Gastrocnemius medialis (tissue), 4 donors: ENCODE measurements at places on chromosomes 16 and 17. TPM values are rescaled to one million over a fixed set of nuclear protein-coding genes. Genes with fewer than 3 reads are reported as not detected.

The RNF222 gene
- total RNA-seq = not detected

The RAPGEFL1 gene
- total RNA-seq = 5.3 TPM

The SMYD4 gene
- 15.1 TPM for total RNA-seq

The CXCL16 gene
- 1.5 TPM for total RNA-seq

The ADAP2 gene
- 4.4 TPM for total RNA-seq

The NGFR gene
- total RNA-seq = not detected

The BICDL2 gene
- 0.32 TPM for total RNA-seq

DNA sequence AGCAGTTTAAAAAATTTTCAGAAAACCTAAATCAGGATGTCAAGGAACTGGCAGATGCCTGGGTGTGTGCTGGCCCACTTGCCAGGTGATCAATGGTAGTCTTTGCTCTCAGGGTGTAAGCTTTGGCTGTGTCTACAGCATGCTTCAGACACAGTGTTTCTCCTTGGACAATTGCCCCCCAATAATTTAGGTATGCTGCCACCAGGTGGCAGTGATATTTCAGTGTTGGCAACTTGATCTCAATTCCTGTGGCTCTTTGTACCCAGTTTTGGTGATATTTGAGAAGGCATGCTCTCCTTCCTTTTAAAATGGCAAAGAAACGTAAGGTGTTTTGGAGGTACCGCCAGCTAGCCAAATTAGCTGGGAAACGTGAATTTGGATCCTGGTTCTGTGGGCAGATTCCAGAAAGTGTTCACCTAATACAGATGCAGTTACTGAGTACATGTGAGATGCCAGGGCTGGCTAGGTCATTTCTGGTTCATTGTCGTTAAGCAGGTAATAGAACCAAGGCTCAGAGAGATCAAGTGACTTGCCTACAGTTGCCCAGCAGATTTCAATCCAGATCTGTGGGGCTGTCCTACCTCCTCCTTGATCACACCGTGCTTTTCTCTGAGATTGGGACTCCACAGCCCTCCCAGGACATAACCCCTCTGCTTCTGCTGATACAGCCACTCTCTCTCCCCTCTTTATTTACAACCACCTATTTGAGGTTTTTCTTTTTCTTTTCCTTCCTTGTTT, 155.6 kb upstream of the PLCG2 start:
- peaks cover 12% of the 10 kb centered on the region for H3K4me1 ChIP-seq
- DNase-seq = no peak
- H3K27me3 ChIP-seq = no peaks in the 10 kb centered on the region
- H3K27ac ChIP-seq = no peak overlapping the region
- H3K36me3 ChIP-seq = no peaks in the 10 kb centered on the region

- no peaks in the 10 kb centered on the region for H3K36me3 ChIP-seq
- no peak for DNase-seq
- H3K4me1 ChIP-seq = peaks cover 13% of the 10 kb centered on the region
Measured at GRCh38 chr16:75227361-75228142, 8.8 kb downstream of the CTRB1 start.

GRCh38 chr17:79504181-79504605, 106.7 kb downstream of the RBFOX3 start:
- H3K27me3 ChIP-seq = peaks cover 38% of the 10 kb centered on the region
- H3K4me3 ChIP-seq = no peak overlapping the region
- H3K36me3 ChIP-seq = no peaks in the 10 kb centered on the region
- H3K4me1 ChIP-seq = no peaks in the 10 kb centered on the region
- H3K27ac ChIP-seq = no peak overlapping the region
- DNase-seq = no peak

GRCh38 chr17:30590081-30590733, 113.0 kb downstream of the GOSR1 start:
- no peaks in the 10 kb centered on the region for H3K4me1 ChIP-seq
- H3K36me3 ChIP-seq = no peaks in the 10 kb centered on the region
- H3K27me3 ChIP-seq = no peaks in the 10 kb centered on the region
- DNase-seq = no peak

- no peaks in the 10 kb centered on the region for H3K36me3 ChIP-seq
- no peaks in the 10 kb centered on the region for H3K27me3 ChIP-seq
- no peak for DNase-seq
- no peak overlapping the region for H3K4me3 ChIP-seq
- peaks cover 7% of the 10 kb centered on the region for H3K4me1 ChIP-seq
Measured at GRCh38 chr16:54236773-54237172, 49.8 kb downstream of the IRX3 start.

- H3K36me3 ChIP-seq = no peaks in the 10 kb centered on the region
- H3K27ac ChIP-seq = peak overlapping the region; percentile 63
Measured at GRCh38 chr17:19301274-19301951, 61.1 kb downstream of the B9D1 start.

DNA sequence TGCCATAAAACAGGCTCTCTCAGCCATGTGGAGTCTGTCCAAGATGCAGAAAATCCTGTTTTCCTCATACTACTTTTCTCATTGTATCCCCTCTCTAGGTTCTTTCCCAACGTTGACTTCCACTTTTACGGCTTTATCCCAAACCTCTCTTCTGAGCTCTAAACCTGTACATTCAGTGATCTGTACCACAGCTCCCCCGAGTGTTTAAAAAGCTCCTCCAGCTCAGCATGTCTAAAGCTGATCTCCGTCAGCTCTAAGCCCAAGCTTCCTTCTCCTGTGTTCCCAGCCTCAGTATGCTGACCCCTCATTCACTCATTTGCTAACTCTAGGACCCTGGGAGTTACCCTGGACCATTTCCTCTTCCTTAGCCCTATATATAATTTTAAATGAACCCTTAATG, 144.6 kb downstream of the DNAH9 start:
- H3K4me1 ChIP-seq = no peaks in the 10 kb centered on the region
- no peak overlapping the region for H3K4me3 ChIP-seq
- H3K36me3 ChIP-seq = no peaks in the 10 kb centered on the region
- no peak overlapping the region for H3K27ac ChIP-seq
- no peaks in the 10 kb centered on the region for H3K27me3 ChIP-seq
- no peak for DNase-seq

GRCh38 chr17:9006175-9006767, 15.0 kb upstream of the NTN1 start:
- no peaks in the 10 kb centered on the region for H3K4me1 ChIP-seq
- no peak for DNase-seq
- no peak overlapping the region for H3K4me3 ChIP-seq
- H3K27ac ChIP-seq = no peak overlapping the region

DNA sequence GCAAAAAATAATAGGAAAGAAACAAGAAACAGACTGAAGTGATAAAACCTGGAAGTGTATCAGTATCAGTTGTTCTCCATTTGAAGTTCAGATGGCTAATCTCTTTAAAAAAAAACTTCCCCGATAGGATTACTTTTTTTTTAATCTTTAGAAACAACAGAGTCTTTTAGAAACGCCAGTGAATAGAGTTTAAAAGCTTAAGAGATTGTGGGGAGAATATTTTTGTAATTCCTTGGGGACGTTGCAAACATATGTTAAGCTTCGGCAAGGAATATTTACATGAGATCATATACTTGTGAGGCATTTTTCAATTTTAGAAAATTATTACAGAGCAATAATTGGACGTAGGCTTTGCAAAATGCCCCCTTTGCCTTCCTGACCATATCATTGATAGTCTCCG, 13.2 kb downstream of the MAF start:
- H3K27ac ChIP-seq = peak overlapping the region; percentile 92
- no peaks in the 10 kb centered on the region for H3K27me3 ChIP-seq
- H3K4me1 ChIP-seq = peaks cover 35% of the 10 kb centered on the region
- DNase-seq = no peak
- H3K36me3 ChIP-seq = no peaks in the 10 kb centered on the region

GRCh38 chr17:63515426-63515825, 7.7 kb upstream of the KCNH6 start:
- H3K4me1 ChIP-seq = no peaks in the 10 kb centered on the region
- H3K27ac ChIP-seq = no peak overlapping the region
- H3K4me3 ChIP-seq = no peak overlapping the region
- H3K27me3 ChIP-seq = no peaks in the 10 kb centered on the region
- DNase-seq = no peak

DNA sequence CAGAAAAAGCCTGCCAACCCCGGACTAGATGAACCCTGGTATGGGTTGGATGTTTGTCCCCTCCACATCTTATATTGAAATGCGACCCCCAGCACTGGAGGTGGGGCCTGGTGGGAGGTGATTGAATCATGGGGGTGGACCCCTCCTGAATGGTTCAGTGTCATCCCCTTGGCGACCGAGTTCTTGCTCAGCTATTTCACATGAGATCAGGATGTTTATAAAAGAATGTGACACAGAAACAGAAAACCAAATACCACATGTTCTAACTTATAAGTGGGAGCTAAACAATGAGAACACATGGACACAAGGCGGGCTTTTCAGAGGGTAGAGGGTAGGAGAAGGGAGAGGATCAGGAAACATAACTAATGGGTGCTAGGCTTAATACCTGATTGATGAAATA, 576.0 kb upstream of the HSBP1 start:
- H3K27me3 ChIP-seq = no peaks in the 10 kb centered on the region
- no peak overlapping the region for H3K27ac ChIP-seq

GRCh38 chr17:19447085-19447583, 36.1 kb downstream of the RNF112 start:
- peak; percentile 53 for DNase-seq
- H3K27me3 ChIP-seq = no peaks in the 10 kb centered on the region
- H3K4me1 ChIP-seq = no peaks in the 10 kb centered on the region
- H3K27ac ChIP-seq = peak overlapping the region; percentile 56

DNA sequence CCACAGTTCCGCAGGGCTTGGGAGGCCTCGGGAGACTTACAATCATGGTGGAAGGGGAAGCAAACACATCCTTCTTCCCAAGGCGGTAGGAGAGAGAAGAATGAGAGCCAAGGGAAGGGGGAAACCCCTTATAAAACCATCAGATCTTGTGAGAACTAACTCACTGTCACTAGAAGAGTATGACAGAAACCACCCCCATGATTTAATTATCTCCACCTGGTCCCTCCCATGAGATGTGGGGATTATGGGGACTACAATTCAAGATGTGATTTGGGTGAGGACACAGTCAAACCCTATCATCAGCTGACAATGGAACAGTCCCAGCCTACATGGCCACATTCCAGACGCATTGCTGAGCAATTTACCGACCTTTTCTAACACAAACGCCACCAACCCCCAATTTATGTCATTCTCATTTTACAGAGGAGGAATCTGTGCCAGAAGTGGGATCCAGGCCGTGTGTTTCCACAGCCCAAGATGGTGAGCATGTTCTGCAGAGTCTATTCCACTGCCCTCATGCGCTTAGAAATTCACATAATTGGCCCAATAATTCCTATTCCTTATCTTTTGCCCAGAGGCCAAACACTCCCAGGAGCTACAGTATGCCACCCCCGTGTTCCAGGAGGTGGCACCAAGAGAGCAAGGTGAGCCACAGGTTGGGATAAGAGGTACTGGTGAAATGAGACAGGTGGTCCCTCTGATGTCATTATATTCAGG, 17.3 kb downstream of the MILR1 start:
- no peak overlapping the region for H3K27ac ChIP-seq
- H3K36me3 ChIP-seq = no peaks in the 10 kb centered on the region
- no peak for DNase-seq

DNA sequence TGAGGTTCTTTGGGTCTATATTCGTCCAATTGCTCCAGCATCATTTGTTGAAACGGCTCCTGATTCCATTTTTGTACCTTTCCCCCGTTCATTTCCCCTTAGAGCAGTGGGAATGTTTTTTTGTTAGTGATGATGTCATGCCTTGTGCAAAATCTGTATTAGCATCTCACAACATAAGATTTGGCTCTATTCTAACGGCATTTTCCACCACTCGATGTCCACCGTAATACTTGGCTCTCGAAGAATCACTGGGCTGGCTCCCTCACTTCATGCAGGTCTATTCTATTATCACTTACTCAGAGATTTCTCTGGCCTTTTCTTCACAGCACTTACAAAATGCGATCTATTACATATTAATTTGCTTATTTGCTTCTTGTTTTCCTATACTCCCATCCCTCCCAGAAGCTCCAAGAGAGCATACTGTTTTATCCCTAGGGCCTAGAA, 571 bp upstream of the NME1 start:
- peak overlapping the region; percentile 46 for H3K4me3 ChIP-seq
- no peak for DNase-seq
- peak overlapping the region; percentile 87 for H3K27ac ChIP-seq
- H3K36me3 ChIP-seq = no peaks in the 10 kb centered on the region

DNA sequence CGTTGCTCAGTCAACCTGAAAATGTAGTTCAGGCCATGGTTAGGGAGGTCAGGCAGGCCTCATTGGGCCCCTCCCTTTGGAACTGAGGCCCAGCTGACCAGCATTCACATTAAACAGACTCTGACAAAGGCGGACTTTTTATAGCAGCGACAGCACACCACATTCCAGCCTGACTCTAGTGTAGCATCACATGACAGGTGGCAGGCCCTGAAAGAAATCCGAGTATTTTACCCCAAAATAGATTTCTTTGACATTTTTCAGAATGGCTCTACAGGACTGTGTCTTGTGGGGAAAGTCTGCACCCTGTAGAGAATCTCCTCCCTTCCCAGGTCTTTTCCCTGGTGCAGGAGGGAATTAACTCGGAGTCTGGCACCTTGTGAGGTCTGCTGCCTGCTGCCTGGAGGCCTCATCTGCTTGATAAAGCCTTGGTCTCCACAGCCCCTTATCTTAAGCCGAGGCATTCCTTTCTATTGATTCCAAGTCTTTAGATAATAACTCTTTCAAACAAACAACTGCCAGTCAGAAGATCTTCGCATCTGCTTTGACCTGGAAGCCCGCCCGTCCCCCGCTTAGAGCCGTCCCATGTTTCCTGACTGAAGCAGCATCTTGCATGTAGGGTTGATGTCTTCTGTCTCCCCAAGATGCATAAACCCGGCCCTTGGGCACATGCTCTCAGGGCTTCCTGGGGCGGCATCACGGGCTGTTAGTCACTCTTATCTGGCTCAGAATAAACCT, 44.0 kb upstream of the CAPN15 start:
- no peaks in the 10 kb centered on the region for H3K36me3 ChIP-seq
- no peak overlapping the region for H3K4me3 ChIP-seq
- H3K27me3 ChIP-seq = no peaks in the 10 kb centered on the region
- no peak for DNase-seq
- H3K4me1 ChIP-seq = no peaks in the 10 kb centered on the region

DNA sequence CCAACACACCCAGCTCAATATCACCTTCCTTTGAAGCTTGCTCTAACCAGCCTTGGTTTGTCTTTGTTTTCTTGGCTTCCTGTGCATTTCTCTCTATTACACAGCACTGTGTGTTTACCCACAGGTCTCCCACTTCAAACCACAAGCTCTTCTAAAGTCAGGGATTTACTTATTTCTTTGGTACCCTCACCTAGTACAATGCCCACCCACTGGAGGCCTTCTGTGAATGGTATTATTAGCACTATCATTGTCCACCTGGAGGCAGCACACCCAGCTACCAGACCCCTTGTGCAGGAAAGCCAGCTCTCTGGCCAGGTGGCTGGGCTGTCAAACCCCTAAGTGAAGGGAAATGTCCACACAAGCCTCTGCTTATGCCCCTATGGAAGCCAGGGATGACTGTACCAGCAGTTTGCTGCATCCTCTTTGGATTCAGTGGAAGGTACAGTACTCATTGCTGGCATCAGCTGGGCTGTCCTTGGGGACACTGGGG, 9.4 kb upstream of the TOP2A start:
- H3K36me3 ChIP-seq = no peaks in the 10 kb centered on the region
- H3K4me1 ChIP-seq = peaks cover 6% of the 10 kb centered on the region
- H3K27me3 ChIP-seq = no peaks in the 10 kb centered on the region
- no peak overlapping the region for H3K27ac ChIP-seq

GRCh38 chr16:8905795-8906591, 23.8 kb downstream of the LITAFD start:
- H3K36me3 ChIP-seq = peaks cover 6% of the 10 kb centered on the region
- H3K4me1 ChIP-seq = peaks cover 4% of the 10 kb centered on the region
- no peaks in the 10 kb centered on the region for H3K27me3 ChIP-seq

GRCh38 chr16:11992586-11993524, 16.3 kb downstream of the SNX29 start:
- H3K27ac ChIP-seq = no peak overlapping the region
- H3K27me3 ChIP-seq = no peaks in the 10 kb centered on the region
- peaks cover 14% of the 10 kb centered on the region for H3K4me1 ChIP-seq
- no peak overlapping the region for H3K4me3 ChIP-seq

- no peaks in the 10 kb centered on the region for H3K27me3 ChIP-seq
- H3K27ac ChIP-seq = peak overlapping the region; percentile 52
- peaks cover 26% of the 10 kb centered on the region for H3K4me1 ChIP-seq
Measured at GRCh38 chr16:70565053-70565452, 41.4 kb downstream of the SF3B3 start.
